ENCODE measurements at places on chromosomes 2 and 18.

GRCh38 chr2:224022486-224022885 is 16.6 kb downstream of the SERPINE2 start:
- no peak for DNase-seq

- DNase-seq = no peak
Observed at GRCh38 chr2:63218800-63219526, 168.3 kb downstream of the OTX1 start.

GRCh38 chr2:220434385-220434784 is 807.0 kb downstream of the SLC4A3 start:
- DNase-seq = no peak

- no peak for DNase-seq
Observed at GRCh38 chr2:192159736-192160135, 35.0 kb downstream of the TMEFF2 start.

GRCh38 chr18:53780666-53781065 is 443.8 kb downstream of the MBD2 start:
- no peak for DNase-seq

DNA sequence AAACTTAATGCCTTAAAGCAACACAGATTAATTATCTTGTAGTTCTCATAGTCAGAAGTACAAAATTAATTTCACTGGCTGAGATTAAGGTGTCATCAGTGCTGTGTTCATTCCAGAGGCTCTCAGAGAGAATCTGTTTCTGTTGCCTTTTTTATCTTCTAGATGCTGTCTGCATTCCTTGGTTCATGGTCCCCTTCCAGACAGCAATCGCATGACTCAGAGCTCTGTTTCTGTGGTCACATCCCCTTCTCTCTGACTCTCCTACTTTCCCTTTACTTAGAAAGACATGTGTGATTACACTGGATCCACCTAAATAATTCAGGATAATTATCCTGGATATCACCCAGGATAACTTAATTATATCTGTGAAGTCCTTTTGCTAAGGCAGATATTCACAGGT is 148.6 kb downstream of the MAIP1 start:
- DNase-seq = no peak
